ENCODE measurements at places on chromosomes 12 and 14. TPM values are rescaled to one million over a fixed set of nuclear protein-coding genes. Genes with fewer than 3 reads are reported as not detected.
A peak's percentile ranks its signal among the peaks of the same experiment; 100 is the strongest.

DNA sequence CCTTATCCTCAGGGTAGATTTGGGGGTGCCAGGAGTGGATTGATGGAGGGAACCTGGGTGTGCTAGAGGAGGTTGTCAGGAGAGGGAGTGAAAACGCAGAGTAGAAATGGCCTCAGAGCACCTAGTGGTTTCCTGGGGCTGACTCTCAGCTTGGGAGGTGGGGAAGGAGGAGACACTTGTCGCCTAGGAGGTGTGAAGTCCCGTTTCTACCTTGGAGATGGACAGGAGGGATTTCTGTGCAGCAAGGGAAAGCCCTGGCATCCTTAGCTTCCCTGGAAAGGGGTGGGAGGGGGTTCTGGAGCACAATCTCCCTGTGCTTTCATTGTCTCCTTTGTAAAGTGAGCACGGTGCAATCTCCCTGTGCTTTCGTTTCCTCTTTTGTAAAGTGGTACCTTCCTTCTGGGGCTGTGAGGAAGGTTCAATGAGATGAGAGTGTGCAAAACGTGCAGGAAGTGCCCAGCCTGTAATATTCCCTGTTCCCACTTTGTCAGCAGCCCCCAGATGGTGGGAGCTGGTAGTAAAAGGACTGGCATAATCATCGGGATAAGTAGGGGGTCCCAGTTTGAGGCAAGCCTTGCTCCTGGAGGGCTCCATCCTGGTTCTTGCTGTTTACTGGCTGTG lies 1.6 kb downstream of the OAS3 start:
- peaks cover 11% of the 10 kb centered on the region for H3K36me3 ChIP-seq
- H3K4me3 ChIP-seq, result peak overlapping the region; percentile 83
- H3K27ac ChIP-seq, result no peak overlapping the region
- H3K27me3 ChIP-seq, result no peaks in the 10 kb centered on the region
- DNase-seq, result no peak
- peaks cover 19% of the 10 kb centered on the region for H3K4me1 ChIP-seq

GRCh38 chr12:122860854-122861586 lies 25.8 kb downstream of the HIP1R start:
- no peak overlapping the region for H3K4me3 ChIP-seq
- H3K27me3 ChIP-seq, result no peaks in the 10 kb centered on the region
- no peak for DNase-seq

Gene RBP5
- total RNA-seq, result not detected

Gene ACTR6
- 4.2 TPM for total RNA-seq

DNA sequence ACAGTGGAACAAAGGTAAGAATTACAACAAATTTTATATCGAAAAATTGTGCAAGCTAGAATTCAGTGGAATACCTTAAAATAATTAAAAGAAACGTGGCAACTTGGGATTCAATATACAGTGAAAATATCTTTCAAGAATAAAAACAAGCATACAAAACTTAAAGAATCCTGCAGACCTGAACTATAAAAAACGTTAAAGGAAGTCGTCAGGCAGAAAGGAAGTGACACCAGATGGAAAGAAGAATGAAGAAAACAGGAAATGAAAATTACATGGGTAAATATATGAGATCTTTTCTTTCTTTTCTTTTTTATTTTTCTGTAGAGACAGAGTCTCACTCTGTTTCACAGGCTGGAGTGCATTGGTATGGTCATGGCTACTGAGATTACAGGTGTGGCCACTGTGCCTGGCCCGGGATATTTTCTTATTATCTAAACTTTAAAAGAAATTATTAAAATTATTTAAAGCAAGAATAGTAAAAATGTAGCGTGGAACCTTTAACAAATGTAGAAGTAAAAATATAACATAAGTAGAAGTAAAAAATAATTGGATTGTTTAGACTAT lies 4.7 kb downstream of the MGP start:
- no peak overlapping the region for H3K4me3 ChIP-seq
- H3K27ac ChIP-seq, result no peak overlapping the region
- DNase-seq, result no peak
- H3K27me3 ChIP-seq, result no peaks in the 10 kb centered on the region
- H3K4me1 ChIP-seq, result peaks cover 7% of the 10 kb centered on the region

DNA sequence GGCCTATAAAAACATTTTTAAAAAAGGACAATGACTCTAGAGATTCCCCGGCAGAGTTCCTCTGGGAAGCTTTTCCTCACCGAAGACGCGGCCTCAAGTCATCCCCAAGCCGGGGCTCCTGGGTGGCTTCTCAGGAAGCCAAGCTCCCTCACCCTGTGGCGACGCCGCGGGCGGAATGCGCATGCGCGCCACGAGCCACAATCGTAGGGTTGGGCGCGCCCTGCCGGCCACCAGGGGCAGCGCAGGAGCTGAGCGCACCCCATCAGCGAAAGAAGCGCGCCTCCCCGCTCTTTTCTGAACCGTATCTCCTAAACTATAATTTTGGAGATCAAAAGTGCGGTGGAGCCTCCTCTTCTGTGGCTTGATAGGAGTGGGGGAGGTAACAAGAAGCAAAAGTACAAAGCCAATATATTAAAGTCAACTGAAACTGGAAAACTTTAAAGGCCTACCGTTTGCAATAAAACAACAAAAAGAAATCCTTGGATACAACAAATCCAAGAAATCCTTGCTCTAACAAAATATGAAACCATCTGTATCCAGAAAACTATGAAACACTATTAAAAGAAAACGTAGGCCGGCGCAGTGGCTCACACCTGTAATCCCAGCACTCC lies 17.4 kb upstream of the CHFR start:
- peak; percentile 72 for DNase-seq
- H3K4me1 ChIP-seq, result peaks cover 11% of the 10 kb centered on the region
- H3K27me3 ChIP-seq, result no peaks in the 10 kb centered on the region

Gene CDK2
- total RNA-seq, result 24.6 TPM

DNA sequence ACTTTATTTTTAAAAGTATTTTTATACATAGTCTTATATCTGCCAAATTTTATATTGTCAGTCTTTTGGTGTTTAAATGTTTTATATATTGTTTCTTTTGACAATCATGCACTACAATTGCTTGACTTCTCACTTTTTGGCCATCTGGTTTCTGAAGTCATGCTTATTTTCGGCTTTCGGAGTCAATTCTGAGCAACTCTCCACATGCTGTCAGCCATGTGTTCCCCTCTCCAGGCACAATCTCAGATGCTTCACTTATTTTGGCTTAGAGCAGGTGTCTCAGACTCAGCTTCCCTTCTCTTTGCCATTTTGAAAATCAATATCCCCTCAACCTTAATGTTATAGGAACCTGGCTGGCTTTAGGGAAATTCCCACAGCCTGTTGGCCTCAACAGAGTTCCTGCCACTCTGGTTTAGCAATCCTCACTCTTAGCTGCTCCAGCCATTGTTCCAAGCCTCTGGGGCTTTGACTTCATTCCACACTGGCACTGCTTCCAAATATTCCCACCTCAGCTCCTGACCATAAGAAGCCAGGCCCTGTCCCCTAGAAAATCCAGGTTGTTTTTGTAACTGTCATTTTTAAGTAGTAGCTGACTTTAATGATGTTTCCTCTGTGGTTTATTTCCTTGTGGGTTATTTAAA lies 125.5 kb upstream of the FAR2 start:
- no peaks in the 10 kb centered on the region for H3K27me3 ChIP-seq
- no peaks in the 10 kb centered on the region for H3K4me1 ChIP-seq
- no peaks in the 10 kb centered on the region for H3K36me3 ChIP-seq
- no peak overlapping the region for H3K4me3 ChIP-seq

GRCh38 chr14:104546591-104547309 lies 32.8 kb upstream of the C14orf180 start:
- no peaks in the 10 kb centered on the region for H3K36me3 ChIP-seq
- no peaks in the 10 kb centered on the region for H3K27me3 ChIP-seq
- no peak overlapping the region for H3K27ac ChIP-seq
- H3K4me3 ChIP-seq, result no peak overlapping the region

GRCh38 chr12:108800591-108800990 lies 56.8 kb downstream of the SSH1 start:
- H3K27me3 ChIP-seq, result no peaks in the 10 kb centered on the region
- H3K36me3 ChIP-seq, result peaks cover 14% of the 10 kb centered on the region
- H3K27ac ChIP-seq, result no peak overlapping the region
- no peak overlapping the region for H3K4me3 ChIP-seq

DNA sequence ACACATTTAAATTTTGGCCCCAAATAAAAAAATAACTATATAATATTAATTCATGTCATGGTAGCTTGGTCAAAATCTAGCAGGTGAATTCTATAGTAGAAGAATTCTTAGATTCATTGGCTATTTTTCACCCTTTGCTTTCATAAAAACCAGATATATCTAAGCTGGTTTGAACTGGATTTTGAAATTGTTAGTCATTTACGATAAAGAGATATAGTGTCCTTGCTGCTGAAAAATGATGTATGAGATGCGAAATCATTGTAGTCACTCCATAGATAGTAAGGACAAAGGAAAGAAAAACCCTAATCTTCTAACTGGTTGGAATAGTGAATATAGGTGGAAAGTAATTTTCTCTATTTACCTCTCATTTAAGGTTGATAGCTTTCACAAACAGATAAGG lies 12.2 kb upstream of the HIF1A start:
- H3K36me3 ChIP-seq, result no peaks in the 10 kb centered on the region
- no peaks in the 10 kb centered on the region for H3K27me3 ChIP-seq

- no peak overlapping the region for H3K4me3 ChIP-seq
- no peaks in the 10 kb centered on the region for H3K4me1 ChIP-seq
- H3K27ac ChIP-seq, result no peak overlapping the region
- H3K36me3 ChIP-seq, result no peaks in the 10 kb centered on the region
- no peaks in the 10 kb centered on the region for H3K27me3 ChIP-seq
These were observed 147.9 kb downstream of the PPFIA2 start for GRCh38 chr12:81610955-81611889.

Gene SDR9C7
- not detected for total RNA-seq

DNA sequence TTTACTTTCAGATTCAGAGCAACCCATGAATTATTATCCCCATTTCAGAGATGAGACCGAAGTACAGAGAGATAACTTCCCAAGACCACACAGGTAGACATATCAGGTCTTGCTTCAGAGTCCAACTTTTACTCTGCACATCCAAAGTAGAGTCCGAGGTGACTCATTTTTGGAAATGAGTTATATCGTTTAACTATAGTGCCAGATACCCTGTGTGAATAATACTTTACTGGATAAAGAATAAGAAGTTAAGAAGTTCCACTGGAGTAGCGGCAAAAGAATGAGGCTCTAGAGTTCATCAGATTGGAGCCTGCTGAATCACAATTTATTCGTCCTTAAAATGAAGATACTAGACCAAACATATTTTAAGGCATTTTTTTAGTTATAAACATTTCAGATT lies 124.7 kb downstream of the EPS8 start:
- no peaks in the 10 kb centered on the region for H3K36me3 ChIP-seq
- no peak overlapping the region for H3K27ac ChIP-seq
- no peaks in the 10 kb centered on the region for H3K27me3 ChIP-seq
- no peaks in the 10 kb centered on the region for H3K4me1 ChIP-seq
- H3K4me3 ChIP-seq, result no peak overlapping the region

GRCh38 chr14:80206351-80207080 lies 4.8 kb downstream of the DIO2 start:
- no peak overlapping the region for H3K4me3 ChIP-seq
- no peak overlapping the region for H3K27ac ChIP-seq
- H3K36me3 ChIP-seq, result no peaks in the 10 kb centered on the region
- no peak for DNase-seq
- H3K4me1 ChIP-seq, result no peaks in the 10 kb centered on the region

DNA sequence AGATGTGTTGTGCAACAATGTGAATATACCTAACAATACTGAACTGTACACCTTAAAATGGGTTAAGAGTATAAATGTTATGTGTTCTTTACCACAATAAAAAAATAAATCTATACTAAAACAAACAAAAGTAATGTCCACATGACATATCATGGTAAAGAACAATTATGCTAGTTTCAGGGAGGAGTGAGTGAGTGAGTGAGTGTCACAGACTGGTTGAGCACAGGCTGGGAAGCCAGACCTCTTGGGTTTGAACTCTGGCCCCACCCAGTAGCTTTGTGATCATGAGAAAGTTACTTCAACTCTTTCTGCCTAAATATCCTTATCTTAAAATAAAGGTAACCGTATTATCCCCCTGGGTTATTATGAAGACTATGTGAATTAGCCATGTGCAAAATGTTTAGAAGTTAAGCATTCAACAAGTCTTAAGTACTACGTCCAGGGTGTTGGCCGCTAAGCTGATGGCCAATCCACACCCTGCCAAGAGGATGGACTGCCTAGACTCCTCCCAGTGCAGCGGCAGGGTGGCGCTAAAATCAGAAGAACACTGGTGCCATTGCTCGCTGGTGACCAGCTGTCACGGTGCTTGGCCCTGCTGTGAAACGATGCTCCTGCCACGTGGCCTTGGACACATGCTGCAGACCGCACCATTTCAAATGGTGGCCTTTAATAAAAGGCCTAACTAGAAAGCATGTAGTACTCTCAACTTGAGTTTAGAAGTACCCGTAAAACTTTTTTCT lies 7.3 kb downstream of the SLC2A13 start:
- H3K27ac ChIP-seq, result no peak overlapping the region
- no peaks in the 10 kb centered on the region for H3K4me1 ChIP-seq
- H3K27me3 ChIP-seq, result no peaks in the 10 kb centered on the region
- no peak for DNase-seq
- H3K4me3 ChIP-seq, result no peak overlapping the region
- H3K36me3 ChIP-seq, result no peaks in the 10 kb centered on the region

Gene TMEM179
- total RNA-seq, result not detected

GRCh38 chr14:89669193-89669592 lies 252.2 kb upstream of the FOXN3 start:
- no peaks in the 10 kb centered on the region for H3K27me3 ChIP-seq
- H3K4me1 ChIP-seq, result peaks cover 5% of the 10 kb centered on the region
- peak; percentile 51 for DNase-seq
- no peak overlapping the region for H3K27ac ChIP-seq

GRCh38 chr12:38389614-38390013 lies 73.0 kb downstream of the ALG10B start:
- H3K27me3 ChIP-seq, result no peaks in the 10 kb centered on the region
- H3K36me3 ChIP-seq, result no peaks in the 10 kb centered on the region
- no peak overlapping the region for H3K4me3 ChIP-seq
- H3K27ac ChIP-seq, result no peak overlapping the region
- no peak for DNase-seq

Gene IGF1
- total RNA-seq, result 23.9 TPM

GRCh38 chr12:4356041-4356327 lies 23.5 kb downstream of the FGF23 start:
- H3K4me3 ChIP-seq, result no peak overlapping the region
- no peaks in the 10 kb centered on the region for H3K27me3 ChIP-seq
- H3K27ac ChIP-seq, result no peak overlapping the region
- peaks cover 3% of the 10 kb centered on the region for H3K36me3 ChIP-seq

Gene RNFT2
- total RNA-seq, result 0.91 TPM
